ENCODE measurements at places on chromosomes 11 and 22.

- DNase-seq, result no peak
Measured at GRCh38 chr11:3434976-3435375, 56.0 kb upstream of the ZNF195 start.

DNA sequence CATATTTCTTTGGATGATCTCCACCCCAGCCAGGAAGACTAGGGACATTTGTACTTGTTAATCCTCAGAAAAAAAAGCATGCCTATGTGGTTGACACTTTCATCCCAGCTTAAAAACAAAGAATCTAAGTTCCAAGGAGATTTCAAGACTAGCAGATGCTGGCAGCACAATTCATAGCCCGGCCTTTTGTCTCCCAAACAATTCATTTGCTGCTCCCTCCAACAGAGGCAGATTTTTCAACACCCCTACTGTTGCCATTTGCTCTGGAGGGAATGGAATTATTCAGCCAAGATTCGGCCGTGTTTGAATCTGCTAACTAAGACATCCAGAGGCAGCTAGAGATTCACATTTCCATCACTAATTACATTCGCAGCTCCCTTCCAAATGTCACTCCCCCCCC, 15.3 kb downstream of the P2RX3 start:
- DNase-seq, result no peak

- DNase-seq, result no peak
Measured at GRCh38 chr11:120594746-120595145, 83.2 kb downstream of the GRIK4 start.

- DNase-seq, result no peak
Measured at GRCh38 chr11:25970726-25971508, 361.0 kb upstream of the ANO3 start.

DNA sequence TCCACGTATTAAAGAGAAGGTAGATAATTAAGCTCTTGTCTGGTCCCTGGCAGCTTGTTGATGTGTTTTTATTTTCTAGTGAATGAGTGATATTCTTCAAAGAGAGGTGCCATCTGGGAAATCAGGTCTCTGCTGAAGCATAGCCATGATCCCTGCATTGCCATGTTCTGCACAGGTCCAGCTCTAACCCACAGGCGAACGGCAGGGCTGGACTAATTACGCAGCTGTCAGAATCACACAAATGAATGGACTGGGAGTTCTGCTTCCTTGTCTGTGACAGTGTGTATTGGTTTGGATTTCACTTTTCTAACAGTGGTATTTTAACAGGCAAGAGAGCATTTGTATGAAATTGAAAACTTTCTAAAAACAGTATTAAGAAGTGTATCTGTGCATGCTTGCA, 235.6 kb downstream of the FAT3 start:
- DNase-seq, result no peak

GRCh38 chr11:43997022-43997660, 50.6 kb upstream of the ACCSL start:
- DNase-seq, result no peak

DNA sequence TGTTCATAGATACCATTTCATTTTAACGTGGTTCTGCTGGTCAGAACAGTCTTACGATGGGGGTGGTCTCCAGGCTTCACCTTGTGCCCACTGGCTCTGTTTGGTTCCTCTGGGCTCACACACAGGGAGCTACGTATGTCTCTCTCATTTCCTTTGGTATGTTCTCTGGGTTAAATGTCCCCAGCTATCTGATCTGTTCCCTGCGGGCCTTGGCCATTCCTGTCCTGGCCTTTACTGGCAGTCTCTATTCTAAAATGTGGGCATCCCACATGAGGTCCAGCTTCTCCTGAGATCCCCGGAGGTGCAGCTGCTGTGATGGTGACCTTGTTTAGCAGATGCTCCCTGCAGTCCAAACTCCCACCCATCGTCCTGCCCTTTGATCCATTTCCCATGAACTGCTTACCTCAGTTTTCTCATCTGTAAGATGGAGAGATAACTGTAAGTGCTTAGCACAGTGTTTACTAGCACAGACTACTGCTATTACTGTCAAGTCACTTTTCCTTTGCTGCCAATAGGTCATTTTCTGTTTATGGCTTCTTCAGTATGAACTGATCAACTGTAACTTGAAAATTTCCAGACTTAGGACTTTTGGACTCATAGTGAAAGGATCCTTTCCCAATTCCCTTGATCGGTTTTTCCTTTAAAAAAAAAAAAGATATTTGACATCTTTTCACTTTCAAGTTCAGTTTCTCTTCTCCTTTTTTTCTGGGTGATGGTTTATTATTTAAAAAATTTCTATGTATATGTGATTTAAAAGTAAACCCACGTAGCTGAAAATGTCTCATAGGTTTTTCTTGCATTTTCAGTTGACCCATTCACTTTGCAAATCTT, 92.9 kb downstream of the PTPRJ start:
- DNase-seq, result no peak

GRCh38 chr11:47994417-47994816, 14.1 kb downstream of the PTPRJ start:
- DNase-seq, result no peak

DNA sequence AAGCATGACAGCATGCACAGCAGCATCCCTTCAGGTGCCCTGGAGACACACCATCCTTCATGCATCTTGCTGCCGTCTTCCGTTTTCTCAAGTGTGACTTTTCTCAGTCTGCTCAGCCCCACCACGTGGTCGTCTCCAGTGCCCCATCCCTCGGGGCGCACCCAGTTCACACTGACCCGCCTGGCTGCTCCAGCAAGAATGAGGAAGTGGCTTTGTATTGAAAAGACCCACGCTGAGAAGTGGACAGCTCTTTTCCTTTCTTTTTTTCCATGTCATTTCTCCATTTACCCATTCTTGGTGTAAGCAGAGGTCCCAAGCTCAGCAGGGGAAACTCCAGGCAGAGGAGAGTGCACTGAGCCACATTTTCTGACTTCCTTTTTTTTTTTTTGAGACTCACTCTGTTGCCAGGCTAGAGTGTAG, 14.5 kb downstream of the SERPINH1 start:
- no peak for DNase-seq

- no peak for DNase-seq
Measured at GRCh38 chr11:104653407-104653806, 244.9 kb downstream of the CASP12 start.

DNA sequence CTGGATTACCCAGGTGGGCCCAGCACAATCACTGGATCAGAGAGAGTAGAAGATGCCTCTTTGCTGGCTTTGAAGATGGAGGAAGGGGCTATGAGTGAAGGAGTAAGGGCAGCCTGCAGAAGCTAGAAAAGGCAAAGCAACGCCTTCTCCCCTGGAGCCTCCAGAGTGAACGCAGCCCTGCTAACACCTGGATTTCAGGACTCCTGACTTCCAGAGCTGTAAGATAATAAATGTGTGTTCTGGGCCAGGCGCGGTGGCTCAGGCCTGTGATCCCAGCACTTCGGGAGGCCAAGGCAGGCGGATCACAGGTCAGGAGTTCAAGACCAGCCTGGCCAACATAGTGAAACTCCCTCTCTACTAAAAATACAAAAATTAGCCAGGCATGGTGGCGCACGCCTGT, 102.4 kb downstream of the MORC2 start:
- DNase-seq, result no peak

GRCh38 chr11:10287766-10288715, 6.0 kb downstream of the SBF2 start:
- DNase-seq, result no peak

GRCh38 chr22:25410849-25411248, 153.6 kb upstream of the GRK3 start:
- no peak for DNase-seq

GRCh38 chr22:30196880-30197336, 49.7 kb downstream of the LIF start:
- DNase-seq, result no peak

DNA sequence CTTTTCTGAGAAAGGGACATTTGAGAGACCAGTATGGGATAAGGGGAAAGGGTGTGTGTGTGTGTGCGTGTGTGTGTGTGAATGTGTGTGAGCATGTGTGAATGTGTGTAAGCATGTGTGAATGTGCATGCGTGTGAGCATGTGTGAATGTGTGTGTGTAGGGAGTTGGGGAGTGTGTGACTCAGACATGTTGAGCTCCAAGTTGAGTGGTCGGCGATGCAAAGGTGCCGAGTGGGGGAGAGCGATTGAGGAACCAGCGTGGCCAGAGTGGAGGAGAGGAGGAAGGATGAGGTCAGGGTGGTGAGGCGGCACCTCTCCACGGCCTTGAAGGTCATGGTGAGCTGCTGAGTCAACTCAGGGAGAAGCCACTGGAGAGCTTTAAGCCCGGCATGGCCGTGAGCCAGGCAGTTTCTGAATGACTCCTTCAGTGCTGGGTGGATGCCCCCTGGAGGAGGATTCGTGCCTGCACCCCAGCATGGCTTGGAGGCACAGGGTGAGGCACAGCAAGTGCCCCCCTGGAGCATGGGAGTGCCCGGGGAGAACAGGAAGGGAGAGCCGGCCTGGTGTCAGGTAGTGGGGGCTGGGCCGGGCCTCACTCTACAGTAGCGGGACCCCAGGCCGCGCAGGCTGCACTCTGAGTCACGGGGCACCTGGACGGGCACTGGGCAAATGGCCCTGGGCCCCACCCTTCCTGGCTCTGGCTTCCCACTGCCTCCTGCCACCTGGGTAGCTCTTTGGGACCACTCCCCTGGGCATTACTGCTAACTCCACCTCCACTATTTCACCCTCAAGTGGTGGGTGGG, 8.2 kb upstream of the CCDC88B start:
- DNase-seq, result peak; percentile 36

DNA sequence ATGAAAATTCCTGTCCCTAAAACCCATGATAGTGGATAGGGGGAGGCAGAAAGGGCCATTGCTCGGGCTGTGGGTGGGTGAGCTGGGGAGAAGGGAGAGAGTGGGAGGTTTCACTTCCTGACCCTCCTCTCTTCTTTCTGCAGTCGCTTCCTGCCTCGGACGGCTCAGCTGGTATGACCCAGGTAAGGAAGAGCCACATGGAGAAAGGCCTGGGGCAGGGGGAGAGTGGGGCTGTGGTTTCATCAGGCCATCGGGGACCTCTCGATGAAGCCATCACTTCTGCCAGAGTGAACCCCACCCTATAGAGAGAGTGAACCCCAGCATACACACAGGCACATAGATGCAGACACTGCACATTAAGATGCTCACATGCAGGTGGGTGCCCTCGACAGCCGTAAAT, 12.6 kb downstream of the CD5 start:
- DNase-seq, result no peak

Data from stimulated activated CD4-positive, alpha-beta T cell treated with anti-CD3 and anti-CD28 coated beads, Interleukin-2, amount 100 ng/mL, for 4 hours (primary cell).